Activated T-cell treated with anti-CD3 and anti-CD28 coated beads, Interleukin-2, amount 50 U/mL, for 48 hours (primary cell): ENCODE measurements at places on chromosomes 7 and 10.

GRCh38 chr7:19999681-20000080 is 217.5 kb downstream of the MACC1 start:
- DNase-seq: no peak

- no peak for DNase-seq
These were observed 114.8 kb downstream of the SDK1 start for GRCh38 chr7:3415861-3416312.

DNA sequence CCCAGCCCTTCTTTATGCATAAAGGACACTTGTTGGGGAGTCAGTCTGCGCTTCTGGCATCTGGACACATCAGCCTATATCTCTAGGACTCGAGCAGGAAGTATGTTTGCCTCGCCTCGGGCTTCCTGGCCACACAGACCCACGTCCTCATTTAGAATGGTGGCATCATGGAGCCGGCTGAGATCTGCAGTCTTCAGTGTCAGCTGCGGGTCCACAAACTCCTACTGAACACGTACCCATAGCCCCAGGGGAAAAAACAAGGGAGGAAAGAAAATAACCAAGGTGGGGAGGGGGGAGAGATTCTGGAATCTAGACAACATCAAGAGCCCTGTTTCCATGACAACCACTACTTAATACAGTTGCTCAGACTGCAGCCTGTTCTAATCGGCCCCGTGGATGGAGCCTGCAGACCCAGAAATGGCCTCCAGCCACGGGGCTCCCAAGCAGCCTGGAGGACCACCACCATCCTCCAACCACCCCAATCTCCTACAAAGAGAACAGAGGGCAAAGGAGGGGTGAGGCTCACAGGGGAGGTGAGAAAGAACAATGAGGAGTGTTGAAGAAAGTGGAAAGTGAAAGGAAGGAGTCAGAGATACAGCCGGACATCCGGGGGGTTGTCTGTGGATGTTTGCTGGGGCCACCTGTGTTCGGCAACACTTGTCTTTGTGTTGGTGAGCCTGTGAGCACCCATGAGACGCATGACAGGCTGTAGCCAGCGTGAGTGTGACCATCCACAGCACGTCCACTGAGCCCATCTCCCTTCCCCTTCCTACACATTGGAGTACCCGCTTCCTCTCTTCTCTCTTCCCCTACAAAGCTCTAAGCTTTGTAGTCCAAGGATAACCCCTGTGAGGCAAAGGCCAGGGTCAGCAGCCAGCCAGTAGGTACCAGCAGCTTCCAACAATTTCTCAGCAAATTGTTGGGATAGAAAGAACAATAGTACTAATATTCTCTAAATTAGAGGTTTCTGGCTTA is 141.0 kb downstream of the PLXNA4 start:
- no peak for DNase-seq

- no peak for DNase-seq
These were observed 671 bp upstream of the PAPSS2 start for GRCh38 chr10:87658858-87659555.

DNA sequence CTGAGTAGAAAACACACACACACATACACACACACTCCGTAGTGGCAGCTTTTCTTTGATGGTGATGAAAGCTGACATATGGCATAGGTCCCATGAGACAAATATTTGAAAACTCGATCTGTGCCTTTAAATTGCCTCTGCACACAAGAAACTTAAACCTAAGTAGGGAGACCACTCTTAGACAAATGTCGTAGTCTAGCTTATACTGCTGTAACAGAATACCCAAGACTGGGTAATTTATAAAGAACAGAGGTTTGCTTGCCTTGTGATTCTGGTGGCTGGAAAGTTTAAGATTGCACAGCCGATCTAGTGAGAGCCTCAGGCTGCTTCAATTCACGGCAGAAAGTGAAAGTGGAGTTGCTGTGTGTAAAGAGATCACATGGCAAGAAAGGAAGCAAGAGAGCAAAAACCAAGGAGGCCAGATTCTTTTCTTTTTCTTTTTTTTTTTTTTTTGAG is 489.4 kb upstream of the SORCS1 start:
- no peak for DNase-seq

GRCh38 chr7:135879233-135879632 is 97.9 kb downstream of the MTPN start:
- no peak for DNase-seq

DNA sequence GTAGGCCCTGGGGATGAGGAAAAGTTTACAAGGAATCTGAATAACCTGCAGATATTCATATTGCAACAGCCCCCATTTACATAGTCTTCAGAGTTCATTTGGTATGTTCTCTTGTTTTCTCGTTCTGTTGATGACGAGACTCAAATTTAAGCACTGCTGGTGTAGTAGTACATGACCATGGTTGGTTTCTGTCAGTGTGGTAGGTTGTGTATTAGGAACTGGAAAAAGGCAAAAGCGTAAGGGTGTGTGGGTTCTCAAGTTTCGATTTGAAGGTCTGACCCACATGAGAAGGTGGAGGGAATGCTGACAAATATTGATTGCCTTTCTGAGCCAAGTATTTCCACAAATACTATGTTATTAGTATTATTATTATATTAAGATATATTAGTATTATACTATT is 151.7 kb downstream of the AUTS2 start:
- DNase-seq: no peak

DNA sequence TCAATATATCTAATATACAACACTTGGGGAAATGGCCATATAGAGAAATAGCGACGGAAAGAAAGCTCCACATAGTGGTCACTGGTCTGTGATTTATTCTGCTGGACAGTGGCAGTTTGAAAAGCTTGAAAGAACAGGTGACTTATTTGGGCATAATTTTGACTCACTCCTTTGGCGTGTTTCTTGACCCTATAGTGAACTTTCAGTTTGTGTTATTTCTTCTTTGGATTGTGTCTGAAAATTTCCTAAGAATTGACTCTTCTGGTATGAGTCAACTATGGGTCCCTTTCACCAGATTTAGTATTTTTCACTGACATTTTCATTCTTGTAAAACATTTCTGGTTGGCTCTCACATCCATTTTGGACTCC is 25.8 kb upstream of the IMMP2L start:
- no peak for DNase-seq
